ENCODE measurements at places on chromosomes 4 and X.

DNA sequence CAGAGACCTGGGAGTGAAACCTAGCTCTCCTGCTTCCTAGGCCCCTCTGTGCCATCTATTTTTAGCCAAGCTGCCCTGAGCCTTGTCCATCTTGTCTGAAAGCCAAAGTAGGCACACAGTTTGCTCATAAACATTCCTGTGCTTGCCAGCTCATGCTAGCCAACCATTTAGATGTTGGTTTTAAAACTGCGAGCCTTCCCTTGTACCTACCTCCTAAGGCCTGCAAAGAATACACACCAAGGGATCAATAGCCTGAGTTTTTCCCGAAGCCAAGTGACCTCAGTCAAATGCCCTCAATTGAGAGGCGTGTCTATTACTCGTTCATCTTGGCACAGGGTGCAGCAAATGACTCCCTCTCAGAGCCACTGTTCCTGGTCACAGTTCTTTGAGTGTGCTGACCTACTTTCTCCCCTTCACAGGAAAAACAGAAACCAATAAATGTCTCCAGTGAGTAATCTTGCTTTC, 48.5 kb downstream of the ZCCHC12 start:
- no peak for DNase-seq

DNA sequence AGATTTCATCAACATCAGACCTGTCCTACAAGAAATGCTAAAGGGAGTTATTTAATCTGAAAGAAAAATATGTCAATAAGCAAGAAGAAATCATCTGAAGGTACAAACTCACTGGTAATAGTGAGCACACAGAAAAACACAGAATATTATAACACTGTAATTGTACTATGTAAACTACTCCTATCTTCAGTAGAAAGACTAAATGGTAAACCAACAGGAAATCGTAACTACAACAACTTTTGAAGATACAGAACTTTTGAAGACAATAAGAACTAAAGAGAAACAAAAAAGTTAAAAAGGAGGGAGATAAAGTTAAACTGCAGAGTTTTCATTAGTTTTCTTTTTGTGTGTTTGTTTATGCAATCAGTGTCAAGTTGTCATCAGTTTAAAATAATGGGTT, 12.4 kb downstream of the MED14 start:
- DNase-seq: no peak

DNA sequence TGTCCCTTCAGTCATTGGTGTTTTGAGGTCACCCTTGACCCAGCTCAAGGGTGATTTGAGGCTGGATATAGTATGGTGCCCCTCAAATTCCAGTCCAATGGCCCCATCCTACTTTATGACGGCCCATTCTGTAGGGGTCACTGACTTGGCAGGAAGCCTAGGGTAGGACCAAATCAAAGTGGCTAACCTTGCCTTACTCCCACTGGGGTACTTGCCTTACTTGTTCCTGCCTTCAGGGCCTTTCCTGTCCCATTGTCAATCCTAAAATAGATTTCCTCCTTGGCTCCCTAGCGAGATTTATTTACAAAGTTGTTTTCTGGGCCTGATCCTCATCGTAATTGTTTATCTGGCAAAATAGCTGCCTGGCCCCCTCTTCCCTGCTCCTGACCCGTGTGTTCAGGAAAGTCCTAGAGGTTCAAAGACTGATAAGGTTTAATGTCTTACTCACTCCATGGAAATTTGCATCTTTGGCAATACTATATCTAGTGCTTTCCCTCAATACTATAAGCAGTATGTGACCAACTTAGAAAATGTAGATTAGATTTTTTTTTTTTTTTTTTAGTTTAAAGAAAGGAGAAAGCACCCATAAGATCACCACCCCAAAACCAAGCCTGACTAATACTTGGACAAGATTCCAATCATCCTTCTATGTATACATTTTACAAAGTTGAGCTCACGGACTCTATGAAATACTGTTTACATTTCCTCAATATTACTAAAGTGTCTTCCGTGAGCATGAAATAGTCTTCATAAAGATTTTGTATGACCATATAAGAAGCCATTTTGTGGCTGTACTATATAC, 44.8 kb downstream of the MSN start:
- DNase-seq: no peak

DNA sequence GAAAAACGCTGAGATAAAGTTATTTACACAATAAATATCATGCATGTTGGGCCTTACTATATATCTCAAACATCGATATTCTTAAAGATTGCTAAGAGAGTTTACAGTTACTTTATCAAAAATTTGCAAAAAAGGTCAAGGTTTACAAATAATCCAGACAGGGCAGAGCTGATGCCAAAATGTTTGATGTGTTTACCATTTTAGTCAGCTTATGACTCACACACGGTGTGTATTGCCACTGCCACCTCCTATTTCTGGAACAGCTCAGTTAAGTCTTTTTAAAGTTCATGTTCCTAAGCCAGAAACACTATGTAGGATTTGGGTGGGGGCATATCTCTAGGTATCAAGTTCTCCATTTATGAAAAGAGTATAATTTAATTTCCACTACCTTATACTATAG, 580.6 kb downstream of the INPP4B start:
- no peak for DNase-seq

Measured in effector memory CD4-positive, alpha-beta T cell (primary cell).